ENCODE measurements at places on chromosomes 6 and 20.
A peak's percentile ranks its signal among the peaks of the same experiment; 100 is the strongest.

GRCh38 chr6:17574866-17575560 is 25.1 kb upstream of the FAM8A1 start:
- no peak for DNase-seq

DNA sequence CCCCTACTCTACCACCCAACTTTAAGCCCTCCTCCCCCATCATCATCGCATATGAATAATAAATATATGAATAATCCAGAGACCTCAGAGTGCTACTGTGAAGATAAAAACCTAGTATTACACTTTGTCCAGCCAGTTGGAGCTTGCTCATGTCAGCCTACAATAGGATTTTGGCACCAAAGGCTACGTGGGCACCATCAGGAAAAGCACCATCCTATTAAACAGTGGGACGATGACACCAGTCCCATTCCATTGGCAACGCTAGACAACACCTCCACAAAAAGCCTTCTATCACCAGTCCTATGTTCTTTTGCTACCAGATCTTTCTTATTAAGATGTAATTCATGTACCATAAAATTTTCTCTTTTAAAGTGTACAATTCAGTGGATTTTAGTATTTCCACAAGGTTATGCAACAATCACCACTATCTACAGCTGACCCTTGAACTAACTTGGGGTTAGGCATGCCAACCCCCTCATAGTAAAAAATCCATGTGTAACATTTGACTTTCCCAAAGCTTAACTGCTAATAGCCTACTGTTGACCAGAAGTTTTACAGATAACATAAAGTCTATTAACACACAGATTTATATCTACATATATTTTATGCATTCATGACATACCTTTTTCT is 41.1 kb downstream of the CNKSR3 start:
- DNase-seq = no peak

DNA sequence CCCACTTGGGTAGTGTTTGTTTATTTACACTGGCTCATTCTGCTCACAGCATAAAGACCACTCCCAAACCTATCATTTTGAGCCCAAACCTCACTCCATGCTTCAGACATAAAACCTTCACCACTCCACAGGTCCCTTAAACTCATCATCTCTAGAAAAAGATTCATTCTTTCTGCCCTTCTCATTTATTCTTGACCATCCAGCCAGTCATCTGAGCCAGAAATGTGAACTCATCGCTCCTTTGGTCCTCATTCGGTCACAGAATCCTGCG is 12.4 kb downstream of the TPMT start:
- DNase-seq = peak; percentile 64

- no peak for DNase-seq
Measured at GRCh38 chr6:126761854-126762253, 356.6 kb upstream of the RSPO3 start.

DNA sequence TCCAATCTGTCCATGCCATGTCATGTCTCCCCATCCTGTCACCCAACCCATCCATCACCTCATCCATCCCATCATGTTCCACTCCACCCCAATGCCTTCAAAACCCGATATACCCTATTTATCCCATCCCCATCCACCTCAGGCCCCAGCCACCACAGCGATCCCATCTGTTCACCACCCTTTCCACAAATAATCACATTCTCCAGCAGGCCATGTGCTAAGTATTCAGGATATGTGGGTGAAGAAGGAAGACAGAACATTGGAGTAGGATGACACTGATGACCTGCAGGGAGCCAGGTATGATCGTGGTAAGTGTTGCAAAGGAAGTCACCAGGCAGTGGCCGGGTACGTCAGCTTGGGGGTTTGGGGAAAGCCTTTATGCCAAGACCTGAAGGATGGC is 48.8 kb downstream of the NPEPL1 start:
- DNase-seq = no peak

- no peak for DNase-seq
Measured at GRCh38 chr6:30963641-30964040, 19.9 kb upstream of the MUC21 start.

GRCh38 chr6:28125401-28125800 is 992 bp downstream of the ZSCAN16 start:
- DNase-seq = no peak

- no peak for DNase-seq
Measured at GRCh38 chr6:100730001-100730980, 150.8 kb downstream of the ASCC3 start.

DNA sequence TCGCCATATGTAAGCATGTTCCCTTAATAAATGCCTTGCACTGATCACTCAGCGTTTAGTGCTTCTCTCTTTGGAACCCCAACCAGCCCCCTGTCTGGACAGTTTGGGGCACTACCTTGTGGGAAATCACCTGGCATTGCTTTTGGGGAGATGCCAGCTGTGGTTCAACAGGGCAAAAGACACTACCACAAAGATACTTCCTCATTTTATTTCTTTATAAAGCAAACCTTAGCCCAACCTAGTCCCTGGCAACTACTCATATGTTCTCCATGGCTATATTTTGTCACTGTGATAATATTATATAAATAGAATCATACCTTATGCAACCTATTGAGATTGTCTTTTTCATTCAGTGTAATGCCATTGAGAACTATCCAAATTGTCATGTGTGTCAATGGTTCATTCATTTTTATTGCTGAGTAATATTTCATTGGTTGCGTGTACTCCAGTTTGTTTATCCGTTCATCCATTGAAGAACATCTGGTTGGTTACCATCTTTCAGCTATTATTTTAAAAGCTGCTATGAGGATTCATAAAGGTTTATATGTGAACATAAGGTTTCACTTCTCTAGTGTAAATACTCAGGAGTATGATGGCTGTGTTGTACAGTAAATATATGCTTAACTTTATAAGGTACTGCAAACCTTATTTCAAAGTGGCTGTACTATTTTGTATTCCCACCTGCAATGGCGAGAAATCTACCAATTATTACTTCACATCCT is 114.8 kb downstream of the MOXD1 start:
- DNase-seq = no peak

DNA sequence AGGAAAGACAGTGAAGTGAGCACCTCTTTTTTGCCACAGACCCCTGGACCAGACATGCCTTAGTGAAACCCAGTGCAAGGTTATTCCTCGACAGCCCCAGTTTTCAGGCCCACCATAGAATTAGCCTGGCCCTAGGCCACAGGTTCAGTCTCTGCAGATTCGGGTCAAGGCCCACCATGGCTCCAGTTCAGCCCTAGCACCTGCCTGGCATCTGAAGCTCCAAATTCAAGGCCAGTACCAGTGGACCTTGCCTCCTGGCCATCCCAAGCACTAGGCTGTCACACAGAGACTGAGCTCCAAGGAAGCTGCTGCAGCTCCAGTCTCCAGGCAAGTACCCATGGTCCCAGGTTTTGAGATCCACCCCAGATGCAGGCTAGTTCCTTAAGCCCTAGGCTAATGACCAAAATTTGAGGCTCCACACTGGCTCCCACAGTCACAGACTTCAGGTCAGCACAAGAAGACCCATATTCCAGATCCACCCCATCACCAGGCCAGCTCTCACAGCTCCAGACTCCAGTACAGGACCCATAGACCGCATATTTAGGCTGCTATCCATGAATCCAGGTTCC is 877.5 kb upstream of the ADGRB3 start:
- no peak for DNase-seq

- DNase-seq = no peak
Measured at GRCh38 chr6:104713982-104714381, 145.7 kb downstream of the HACE1 start.

- DNase-seq = no peak
Measured at GRCh38 chr6:23435126-23435525, 690.9 kb upstream of the NRSN1 start.

All from NCI-H748 treated with DMSO at 0.1 percent for 48 hours (cell line).